NCI-H226 (cell line): ENCODE measurements at places on chromosomes 1 and 21.

- DNase-seq: peak; percentile 63
Observed at GRCh38 chr1:154669464-154670282, 61.7 kb upstream of the ADAR start.

- no peak for DNase-seq
Observed at GRCh38 chr1:71135571-71135970, 54.7 kb upstream of the ZRANB2 start.

- DNase-seq: no peak
Observed at GRCh38 chr1:35288761-35289160, 20.3 kb downstream of the ZMYM4 start.

- no peak for DNase-seq
Observed at GRCh38 chr1:43438006-43438405, 15.7 kb downstream of the HYI start.

GRCh38 chr1:89363638-89364536, at the start of gene GBP6:
TSS of gene GBP6 (plus strand) at chr1:89364059. CDS start at chr1:89368552, 4,493 bp downstream.
- no peak for DNase-seq
